ENCODE measurements at places on chromosomes 3 and 15.

DNA sequence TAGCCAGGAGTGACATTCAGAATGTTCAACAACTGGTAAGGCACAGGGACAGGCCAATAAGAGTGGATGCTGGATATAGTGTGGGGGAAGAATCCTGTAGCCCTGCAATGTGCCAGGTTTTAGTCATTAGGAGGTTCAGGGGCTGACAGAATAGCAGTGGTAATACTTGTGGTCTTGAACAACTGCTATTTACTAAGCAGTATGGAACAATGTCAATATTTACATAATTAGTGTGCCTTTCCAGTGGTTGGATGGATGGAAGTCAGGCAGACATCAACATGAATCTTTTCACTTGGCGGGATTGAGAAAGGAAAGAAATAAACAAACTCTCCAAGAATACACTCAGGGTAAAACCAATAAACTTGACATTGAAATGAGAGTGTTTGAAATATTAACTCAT, 55.1 kb downstream of the OTOL1 start:
- no peak for DNase-seq

DNA sequence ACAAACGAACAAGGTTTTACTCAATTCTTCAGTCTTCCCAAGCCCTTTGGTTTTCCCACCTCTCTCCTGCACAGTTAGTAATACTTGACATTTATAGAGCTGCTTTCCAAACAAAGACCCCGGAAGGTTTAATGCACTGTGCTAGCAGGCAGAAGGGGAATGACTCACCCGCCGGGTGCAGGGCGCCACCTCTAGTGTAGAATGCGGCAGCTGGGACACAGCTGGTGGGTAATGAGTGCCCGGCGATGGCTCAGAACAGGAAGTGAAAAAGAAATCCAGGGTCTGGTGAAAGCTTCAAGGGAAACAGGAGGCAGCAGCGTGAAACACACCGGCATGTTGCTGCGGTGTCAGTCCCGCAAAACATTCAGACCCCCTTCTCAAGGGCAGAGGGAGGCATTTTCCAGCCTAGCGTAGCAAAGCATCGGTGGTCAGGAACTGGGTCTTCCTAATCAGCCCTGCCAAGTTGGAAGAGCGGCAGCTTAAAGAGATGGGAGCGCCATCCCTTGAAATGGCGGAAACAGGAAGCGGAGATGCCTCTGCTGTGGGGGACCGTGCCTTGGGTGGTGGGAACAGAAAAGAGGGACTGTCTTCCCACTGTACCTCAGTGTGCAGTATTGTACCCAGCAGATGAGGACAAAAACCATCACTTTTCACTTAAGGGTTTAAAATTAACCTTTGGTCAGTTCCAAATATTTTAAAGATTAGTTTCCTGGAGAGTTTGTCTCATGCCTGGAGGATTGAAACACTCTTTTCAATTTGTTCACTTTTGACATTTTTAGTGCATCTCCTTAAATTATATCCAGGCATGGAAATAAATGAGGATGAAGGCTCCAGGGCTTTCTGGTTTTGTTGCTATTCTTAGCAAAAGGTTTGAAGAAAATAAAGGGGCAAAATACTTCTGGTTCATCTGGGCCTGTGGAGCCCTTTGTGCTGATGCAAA, 160.7 kb upstream of the MCTP2 start:
- DNase-seq, result no peak

DNA sequence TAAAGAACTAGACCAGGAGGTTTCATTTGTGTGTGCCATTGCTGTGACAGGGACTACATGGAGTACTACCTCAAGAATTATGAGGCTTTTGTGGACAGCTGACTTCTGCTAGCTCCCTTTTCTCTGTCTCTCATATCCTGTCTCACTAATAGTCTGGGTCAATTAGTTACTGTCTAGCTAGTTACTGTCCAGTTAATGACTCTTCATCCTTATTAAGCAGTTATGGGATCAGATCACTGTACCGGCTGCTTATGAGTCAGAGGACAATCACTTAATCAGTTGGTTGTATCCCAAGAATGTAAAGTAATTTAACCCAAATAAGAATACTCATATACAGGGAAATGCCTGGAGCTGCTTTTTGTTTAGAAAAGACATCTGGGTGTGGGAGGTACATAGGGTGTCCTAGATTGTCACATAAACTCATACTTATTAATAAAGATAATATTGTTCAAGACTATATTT, 158.0 kb downstream of the CDIN1 start:
- DNase-seq, result no peak

- no peak for DNase-seq
These were observed 452.5 kb downstream of the RAP2B start for GRCh38 chr3:153614563-153614962.

DNA sequence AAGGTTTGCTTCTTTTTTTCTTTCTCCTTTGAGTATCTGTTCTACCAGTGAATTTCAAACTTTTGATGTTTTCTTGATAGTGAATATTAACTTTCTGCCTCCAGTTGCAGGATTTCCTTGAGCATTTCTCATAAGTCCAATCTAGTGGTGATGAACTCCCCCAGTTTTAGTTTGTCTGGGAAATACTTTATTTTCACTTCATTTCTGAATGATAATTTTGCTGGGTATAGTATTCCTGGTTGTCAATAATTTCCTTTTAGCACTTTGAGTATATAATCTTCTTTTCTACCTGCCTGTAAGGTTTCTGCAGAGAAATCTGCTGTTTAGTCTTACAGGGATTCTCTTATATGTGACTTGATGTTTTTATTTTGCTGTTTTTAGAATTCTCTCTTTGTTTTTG, 21.0 kb downstream of the TPRG1 start:
- DNase-seq, result no peak

- no peak for DNase-seq
These were observed 1353.1 kb downstream of the ZPLD1 start for GRCh38 chr3:103787879-103788278.

GRCh38 chr3:168807448-168807847, 711.7 kb upstream of the GOLIM4 start:
- peak; percentile 25 for DNase-seq

DNA sequence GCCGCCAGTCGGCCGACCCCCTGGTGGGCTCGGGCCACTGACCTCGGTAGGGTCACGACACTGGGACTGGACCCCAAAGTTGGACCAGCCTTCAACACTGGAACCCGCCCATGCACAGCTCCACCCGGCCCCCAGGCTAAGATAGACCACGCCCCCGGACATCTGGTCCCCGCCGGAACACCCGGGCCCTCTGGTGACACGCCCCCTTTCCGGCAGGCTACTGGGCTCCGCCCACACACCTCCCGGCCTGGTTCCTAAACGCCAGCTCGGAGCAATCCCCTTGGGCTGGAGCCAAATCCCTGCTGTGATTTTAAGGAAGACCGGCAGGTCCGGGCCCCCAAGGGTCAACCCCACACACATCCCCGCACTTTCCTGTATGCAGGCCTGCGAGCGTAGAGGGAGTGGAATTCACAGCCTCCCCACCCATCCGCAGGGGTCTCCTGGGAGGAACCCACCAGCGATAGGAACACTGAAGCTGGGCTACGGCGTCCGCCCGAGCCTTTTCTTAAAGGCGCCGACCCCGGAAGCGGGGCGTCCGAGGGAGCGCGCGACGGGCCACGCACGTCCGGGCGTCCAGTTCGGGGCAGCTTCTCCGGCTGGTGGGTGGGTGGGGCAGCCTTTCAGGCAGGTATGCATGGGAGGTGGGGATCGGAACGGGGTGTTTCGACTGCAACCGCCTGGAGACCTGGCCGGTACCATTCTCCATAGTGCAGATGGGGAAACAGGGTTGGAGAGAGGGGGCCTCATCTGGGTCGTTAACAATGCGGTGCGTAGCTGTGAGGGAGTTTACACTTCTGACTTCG, at the start of gene HEMK1:
Gene HEMK1, plus strand, starts transcription at position 576 of the 803 bp plus-strand sequence. CDS start 1,583 bp downstream, outside the sequence.
- peak; percentile 83 for DNase-seq

DNA sequence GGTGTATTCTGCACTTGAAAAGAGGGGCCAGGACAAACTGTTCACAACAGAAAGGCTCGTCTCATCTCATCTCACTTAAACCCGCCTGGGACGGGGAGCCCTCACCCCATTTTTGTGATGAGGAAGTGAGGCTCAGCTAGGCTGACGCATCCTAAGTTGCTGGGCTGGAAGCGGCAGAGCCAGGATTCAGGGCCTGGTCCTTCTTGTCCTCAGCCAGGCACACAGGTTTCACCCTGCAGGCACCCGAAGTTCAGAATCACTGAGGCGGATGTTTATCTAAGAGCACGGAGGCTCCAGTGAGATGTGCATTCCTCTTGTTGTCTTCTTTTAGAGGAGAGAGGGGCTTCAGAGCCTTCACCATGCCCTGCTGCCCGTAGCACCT, 51.1 kb upstream of the PLXNA1 start:
- DNase-seq, result no peak

- DNase-seq, result no peak
These were observed 65.4 kb downstream of the TFRC start for GRCh38 chr3:196016485-196016884.

GRCh38 chr3:159816512-159816911, 172.1 kb upstream of the IL12A start:
- no peak for DNase-seq

GRCh38 chr3:48414376-48415250, 15.3 kb downstream of the PLXNB1 start:
- no peak for DNase-seq

DNA sequence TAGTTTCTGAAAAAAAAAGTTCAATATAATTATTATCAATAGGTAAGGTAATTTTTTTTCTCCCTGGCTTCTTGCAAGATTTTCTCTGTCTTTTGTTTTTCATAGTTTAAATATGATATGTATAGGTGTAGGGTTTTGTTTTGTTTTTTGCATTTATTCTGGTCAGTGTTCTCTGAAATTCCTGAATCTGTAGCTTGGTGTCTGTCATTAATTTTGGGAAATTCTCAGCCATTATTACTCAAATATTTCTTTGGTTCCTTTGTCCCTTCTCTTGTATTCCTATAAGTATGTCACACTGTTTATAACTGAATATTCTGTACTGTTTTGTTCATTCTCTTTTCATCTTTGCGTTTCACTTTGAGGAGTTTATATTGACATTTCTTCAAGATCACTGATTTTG, 22.1 kb downstream of the IQCH start:
- DNase-seq, result no peak

GRCh38 chr3:153906366-153906765, 214.8 kb upstream of the ARHGEF26 start:
- DNase-seq, result no peak

- DNase-seq, result no peak
These were observed 42.9 kb upstream of the PLCL2 start for GRCh38 chr3:16841904-16842271.

- no peak for DNase-seq
These were observed 11.1 kb upstream of the TMED3 start for GRCh38 chr15:79299841-79300235.

DNA sequence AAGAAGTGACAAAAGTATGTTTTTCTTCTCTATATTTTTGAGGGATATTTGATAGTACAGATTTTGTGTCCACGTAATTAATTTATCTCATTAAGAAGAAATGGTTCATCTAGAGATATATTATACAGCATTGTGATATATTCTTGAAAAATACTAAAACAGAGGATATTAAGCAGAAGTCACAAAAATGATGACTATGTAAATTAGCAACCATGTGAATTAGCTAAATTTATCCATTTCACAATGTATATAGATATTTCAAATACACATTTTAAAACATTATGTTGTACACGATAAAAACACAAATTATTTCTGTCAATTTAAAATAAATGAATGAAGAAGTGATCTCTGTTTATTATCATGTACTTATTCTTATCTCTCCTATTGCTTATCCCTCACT, 989.5 kb downstream of the TUSC7 start:
- DNase-seq, result no peak

DNA sequence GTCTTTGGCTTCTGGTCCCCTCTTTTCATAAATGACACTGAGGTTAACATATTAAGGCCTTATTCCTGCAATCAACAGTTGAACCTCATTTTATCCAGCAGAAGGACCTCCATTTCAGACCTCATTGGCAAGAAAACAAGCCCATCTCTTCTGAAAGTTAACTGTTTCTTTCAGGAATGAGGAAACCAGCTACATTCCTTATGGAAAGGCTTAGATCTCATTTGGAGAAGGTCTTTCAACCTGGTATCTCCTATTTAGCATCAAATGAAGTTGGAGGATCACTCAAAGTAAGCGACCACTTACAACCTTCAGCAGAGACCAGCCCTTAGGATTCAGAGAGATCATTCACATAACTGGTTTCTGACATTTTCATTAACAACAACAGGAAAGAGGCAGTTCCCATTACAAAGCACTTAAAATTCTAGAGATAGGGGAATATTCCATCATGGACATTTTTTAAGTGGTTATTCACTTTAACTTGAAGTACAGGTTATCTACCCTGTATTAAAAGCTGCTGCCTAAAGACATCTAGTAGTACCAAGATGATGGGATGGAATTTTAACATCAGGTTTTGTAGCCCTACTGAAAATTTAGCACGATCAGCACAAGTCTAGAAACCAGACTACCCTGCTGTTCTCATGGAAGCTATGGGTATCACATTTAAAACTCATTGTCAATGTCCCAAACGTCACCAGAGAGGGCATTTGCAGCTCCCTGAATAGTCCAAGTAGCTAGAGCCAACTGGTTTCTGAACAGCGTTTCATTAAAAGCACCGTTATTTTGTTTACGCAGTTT, 30.4 kb downstream of the TFRC start:
- DNase-seq, result no peak

- no peak for DNase-seq
These were observed 4.6 kb upstream of the P2RY14 start for GRCh38 chr3:151282921-151283320.
